NCI-H2107 (cell line): ENCODE measurements at places on chromosomes 1 and 21.

GRCh38 chr1:19909392-19909791, 14.0 kb downstream of the PLA2G2E start:
- DNase-seq = no peak

DNA sequence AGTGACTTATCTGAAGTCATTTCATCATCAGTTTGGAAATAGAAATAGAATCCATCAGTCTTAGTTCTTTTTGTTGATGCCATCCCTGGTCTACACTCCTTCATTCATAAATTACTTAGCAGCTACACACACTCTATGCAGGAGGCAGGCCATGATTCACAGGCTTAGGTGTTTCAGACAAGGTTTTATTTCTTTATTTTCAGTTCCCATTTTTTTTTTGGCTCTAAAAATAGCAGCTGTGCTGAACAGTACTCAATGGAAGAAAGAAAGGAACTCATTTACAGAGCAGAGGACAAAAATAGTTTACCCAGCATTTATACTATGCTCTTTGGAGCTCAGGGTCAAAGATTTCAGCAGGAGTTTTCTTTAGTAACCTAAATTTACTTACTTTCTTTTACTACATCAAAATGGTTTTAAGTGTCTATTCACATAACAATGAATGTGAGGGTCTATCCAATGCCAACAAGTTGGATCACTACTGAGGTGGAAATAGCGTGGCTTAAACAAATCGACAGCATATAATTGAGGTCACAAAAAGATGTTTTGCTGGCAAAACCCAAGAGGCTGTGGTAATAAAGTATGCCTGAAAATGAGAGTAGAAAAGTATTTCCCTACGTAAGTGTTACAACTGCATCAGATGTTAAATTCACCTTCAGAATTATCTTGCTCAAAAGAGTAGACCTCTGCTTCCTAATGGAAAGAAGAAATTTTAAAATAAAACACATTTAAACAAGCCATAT, 7.7 kb downstream of the KRTAP19-8 start:
- DNase-seq = no peak

DNA sequence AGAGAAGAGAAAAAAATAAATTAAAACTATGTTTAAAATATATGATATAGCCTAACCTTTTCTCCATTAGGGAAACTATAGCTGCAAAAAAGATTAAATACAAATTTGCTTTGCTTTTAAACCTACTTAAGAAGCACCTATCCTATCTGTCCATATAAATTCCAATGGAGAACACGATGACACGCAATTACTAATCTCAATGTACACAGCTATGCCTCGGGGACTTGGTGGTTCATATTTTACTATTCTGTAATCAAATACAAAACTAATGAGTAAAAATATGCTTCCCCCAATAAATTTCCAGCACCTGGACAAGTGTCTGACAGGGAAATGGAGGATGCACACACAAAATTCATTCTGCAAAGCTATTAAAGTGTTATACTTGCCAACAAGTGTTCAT, 386.4 kb downstream of the LMO4 start:
- no peak for DNase-seq

DNA sequence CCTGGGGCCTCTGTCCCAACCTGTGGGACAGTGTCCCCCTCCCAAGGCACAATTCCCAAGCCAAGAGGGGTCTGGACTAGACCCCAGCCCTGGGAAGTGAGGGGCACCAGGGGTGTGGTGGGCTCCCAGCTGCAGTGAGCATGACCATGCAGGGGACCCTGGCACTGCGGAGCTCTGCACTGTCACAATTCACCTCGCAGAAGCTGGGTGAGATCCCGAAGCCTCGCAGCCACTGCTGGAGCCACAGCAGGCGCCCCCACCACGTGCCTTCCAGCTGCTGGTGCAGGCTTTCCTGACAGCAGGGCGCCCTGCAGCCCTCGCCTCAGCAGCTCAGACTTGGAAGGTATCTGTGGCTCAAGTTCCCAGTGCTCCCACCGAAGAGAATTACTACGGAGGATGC, 10.0 kb upstream of the SRARP start:
- no peak for DNase-seq

DNA sequence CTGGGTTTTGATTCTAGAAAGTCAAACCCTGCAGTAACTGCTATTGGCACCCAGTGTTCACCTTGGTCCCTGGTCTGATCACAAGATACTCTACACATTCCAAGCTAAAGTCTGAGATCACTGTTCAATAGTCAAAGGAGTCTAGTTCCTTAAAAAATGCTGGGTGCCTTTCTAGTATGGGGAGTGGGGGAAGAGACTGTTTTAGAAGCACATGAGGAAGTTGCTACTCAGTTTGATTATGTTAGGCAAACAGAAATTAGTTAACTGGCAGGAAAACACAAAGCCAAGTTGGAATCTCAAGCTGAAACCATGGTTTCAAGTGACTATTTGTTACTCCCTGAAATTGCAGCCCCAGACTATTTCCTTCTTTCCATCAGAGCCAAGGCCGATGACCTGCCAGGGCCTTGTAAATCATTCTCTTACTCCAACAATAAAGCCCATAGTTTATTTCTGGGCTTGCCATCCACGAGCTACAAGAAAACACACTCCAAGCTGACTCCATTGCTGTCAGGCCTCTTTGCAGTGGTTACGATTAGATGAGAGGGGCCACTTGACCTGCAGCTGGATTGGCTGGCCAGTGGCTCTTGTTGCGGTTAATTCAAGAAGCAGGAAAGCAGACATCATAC, 21.1 kb upstream of the VTCN1 start:
- DNase-seq = no peak

DNA sequence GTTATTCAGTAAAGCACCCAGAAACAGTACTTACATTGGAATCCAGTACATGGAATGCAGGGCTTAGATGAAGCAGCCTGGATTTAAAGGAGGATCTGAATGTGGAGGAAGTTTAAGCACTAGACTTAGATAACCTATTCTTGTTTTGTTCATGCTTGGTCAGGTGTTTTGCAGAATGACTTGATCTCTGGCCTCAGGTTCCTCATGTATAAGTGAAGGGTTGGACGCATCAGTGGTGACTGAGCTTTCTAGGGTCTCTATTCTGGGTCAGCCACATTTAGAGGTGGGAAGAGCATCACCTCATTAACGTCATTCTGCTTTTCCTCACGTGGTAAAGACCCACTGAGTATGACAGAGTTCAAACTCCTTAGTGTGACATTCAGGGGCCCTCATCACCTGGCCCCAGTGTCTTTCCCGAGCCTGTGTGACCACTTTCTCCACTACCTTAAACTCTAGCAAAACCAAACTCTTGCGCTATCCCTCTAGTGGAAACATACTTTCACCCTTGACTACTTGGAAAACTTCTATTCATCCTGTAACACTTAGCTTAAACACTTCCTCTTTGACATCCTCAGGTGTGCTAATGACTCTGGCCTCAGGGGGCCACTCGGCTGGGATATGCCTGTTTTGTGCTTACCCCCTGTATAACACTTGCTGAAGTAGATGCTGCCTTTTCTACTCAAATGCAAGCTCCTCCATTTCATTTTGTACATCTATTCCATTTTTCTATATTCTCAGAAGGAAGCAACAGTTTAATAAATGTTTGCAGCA, 871 bp upstream of the ERICH3 start:
- no peak for DNase-seq

GRCh38 chr1:236081546-236082227, 16.8 kb upstream of the NID1 start:
- DNase-seq = no peak

DNA sequence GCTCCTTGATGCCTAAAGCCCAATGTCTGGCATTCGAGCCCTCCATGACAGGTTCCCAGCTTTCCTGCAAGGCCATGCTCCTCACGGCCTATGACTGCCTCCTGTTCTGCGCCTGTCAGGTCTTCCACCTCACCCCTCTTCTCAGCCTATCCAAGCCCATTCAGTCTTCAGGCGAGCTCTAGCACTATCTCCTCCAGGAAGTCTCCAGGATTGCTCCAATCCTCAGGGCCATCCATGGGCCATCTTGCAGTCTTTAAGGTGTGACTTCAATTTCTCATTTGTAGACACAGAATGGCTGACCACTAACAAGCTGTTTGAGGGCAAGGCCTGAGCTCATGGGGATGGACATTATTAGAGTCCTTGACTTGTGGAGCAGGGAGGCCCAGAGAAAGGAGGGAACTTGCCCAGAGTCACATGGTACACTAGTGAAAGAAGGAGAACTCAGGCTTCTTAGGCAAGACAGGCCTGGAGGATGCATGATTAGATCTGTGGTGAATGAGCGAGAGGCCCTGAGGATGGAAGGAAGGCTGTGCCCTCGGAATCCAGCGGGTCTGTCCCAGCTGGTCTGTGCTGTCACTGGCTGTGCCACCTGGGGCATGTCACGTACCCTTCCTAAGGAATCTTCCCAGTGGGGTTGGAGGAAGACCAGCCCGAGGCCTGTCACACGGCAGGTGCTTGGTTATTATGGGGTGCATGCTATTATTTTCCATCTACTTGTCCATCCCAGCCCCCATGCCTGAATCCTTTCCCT, 1.2 kb upstream of the ACOT11 start:
- no peak for DNase-seq

GRCh38 chr21:46325073-46325912, 1.3 kb downstream of the PCNT start:
- DNase-seq = peak; percentile 45

DNA sequence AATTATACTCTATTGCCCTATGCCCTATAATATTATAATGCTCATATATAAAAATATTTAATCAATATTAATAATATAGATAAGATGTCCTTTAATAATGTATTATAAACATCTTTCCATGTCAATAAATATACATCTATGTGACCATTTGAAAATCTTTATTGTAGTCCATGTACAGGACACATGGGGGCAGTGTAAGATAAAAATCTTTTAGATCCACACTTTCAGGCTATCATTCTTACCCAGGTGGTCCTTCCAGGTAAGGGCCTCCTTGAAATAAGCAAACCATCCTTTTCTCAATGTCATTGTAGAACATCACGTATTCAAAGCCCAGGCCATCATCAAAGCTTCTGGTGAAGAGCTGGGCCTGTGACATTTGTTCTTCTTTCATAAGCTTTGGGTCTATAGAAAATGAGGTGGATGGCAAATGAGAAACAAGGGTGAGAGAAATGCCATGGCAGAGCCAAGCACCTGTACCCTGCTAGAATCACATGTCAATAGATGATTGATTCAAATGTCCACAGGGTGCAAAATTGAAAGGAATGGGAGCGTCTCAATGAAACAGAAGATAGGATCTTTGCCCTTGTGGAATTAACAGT, 20.2 kb downstream of the THEM4 start:
- DNase-seq = no peak

GRCh38 chr1:219676012-219676765, 63.3 kb upstream of the ZC3H11B start:
- DNase-seq = no peak

GRCh38 chr1:19033926-19034680, 77.6 kb upstream of the IFFO2 start:
- no peak for DNase-seq

GRCh38 chr1:229280921-229281320, 10.0 kb downstream of the RAB4A start:
- no peak for DNase-seq

DNA sequence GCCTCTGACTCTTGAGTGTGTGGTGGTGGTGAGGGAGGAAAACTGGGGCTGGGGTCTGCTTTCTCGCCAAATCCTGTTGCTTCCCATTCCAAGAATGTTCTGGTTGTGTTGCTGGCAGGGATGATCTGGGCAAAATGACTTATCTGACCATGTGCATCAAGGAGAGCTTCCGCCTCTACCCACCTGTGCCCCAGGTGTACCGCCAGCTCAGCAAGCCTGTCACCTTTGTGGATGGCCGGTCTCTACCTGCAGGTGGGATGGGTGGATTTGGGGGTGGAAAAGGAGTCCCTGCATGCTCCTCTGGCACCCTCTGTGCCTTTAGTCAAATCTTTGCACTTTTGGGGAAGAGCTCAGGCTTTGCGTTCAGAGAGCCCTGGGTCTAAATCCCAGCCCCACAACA, 18.1 kb downstream of the CYP4B1 start:
- DNase-seq = no peak

GRCh38 chr1:30986755-30987154, 78.2 kb upstream of the SDC3 start:
- no peak for DNase-seq

DNA sequence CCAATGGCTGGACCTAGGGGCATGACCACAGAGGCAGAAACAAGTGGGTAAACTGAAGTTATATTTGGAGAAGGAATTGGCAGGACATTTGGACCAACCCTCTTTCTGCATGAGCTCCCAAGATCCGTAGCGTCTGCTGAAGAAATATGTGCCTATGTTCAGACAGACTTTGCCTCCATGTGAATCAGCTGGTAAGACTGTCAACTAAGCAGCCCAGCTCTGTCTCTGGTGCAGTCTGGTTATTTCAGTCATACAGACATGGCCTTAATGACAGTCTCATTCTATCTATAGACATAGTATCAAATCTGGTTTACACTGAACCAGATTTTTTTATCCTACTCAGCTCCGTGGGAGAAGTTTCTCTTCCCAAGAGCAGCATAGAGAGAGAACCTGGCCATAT, 63.1 kb upstream of the PBX1 start:
- no peak for DNase-seq

GRCh38 chr1:240965581-240966091, 353.7 kb upstream of the GREM2 start:
- no peak for DNase-seq

DNA sequence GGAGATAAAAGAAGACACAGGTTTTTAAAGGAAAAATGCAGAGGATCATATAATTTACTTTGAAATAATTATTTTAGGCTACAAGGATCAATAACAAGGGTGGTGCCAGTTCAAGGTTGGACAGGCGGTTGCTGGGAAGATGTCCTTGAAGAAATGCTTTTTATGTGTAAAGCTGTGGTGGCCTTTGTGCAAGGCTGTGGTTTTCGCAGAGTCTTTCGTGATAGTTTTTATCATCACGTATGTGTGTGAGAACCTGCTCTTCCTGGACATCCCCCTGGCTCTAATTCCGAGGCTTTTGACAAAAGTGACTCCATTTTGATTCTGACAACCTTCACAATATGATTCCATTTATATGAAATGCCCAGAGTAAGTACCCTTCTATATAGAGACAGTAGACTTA, 85.8 kb upstream of the COG2 start:
- DNase-seq = no peak

- no peak for DNase-seq
Measured at GRCh38 chr21:36859744-36860501, 106.5 kb downstream of the HLCS start.

DNA sequence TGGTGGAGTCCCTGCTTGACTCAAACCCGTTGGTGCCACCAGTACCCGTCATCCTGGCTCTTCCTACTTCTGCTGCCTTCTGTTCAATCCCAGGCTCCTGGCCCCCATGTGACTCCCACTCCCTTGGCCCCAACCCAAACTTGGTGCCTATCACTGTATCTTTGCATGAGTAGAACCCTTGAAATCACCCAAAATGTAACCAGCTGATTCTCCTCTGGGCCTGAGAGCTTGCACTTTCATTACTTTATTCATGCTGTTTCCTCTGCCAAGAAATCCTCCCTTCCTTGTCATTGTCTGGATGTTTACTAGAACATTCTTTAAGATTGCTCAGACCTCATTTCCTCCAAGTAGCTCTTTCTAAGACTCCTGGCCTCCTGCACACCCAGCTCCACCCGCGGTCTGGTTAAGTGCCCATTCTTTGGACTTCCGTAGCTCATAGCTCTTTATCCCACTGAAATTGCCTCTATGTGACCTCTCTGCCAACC, 15.7 kb downstream of the PTAFR start:
- DNase-seq = no peak
